ENCODE measurements at places on chromosomes 6 and 20.
A peak's percentile ranks its signal among the peaks of the same experiment; 100 is the strongest.

DNA sequence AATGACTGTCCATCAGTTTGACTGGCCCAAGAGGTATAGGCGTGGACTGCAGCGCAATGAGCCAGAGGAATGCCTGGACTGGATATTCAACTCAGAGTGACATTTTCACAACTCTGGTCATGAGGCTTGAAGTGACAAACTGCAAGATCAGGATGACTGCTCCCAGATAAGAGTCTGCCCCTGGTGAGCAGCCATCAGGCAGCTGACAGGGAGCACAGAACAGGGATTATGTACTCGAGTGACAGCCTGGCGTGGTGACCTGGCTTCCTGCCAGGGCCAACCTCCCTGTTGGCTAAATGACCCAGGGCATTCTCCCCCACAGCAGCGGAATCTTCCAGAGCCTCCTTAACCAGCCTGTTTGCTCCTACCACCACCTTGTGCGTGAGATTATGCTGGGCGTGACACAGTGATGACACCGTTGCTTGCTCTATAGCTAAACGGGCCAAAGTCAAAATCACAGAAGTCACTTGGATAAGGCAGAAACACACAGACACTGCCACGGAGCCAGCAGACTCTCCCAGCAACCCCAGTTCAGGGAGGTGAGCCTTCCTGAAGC is 209.1 kb upstream of the JARID2 start:
- DNase-seq, result no peak

- no peak for DNase-seq
Measured at GRCh38 chr6:148747145-148747470, 278 bp downstream of the UST start.

DNA sequence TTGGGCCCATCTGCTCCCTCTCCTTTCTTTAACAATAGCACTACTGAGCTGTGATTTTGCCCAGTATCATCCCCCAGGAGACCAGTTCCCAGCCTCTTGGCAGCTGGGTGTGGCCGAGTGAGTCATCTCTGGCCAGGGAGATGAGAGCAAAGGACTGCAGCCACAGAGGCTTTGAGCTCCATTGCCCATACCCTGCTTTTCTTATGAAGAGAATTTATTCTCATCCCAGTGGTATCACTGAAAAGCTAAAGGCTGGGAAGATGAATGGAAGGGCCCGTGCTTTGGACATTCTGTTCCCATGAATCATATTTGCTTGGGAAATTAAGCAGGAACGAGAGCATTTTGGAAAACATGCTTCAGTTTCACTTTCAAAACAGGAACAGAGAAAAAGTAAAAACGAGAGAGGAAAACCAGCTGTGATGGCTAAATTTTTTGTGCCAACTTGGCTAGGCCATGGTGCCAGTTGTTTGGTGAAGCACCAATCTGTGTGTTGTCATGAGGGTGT is 14.9 kb downstream of the CST3 start:
- DNase-seq, result no peak

DNA sequence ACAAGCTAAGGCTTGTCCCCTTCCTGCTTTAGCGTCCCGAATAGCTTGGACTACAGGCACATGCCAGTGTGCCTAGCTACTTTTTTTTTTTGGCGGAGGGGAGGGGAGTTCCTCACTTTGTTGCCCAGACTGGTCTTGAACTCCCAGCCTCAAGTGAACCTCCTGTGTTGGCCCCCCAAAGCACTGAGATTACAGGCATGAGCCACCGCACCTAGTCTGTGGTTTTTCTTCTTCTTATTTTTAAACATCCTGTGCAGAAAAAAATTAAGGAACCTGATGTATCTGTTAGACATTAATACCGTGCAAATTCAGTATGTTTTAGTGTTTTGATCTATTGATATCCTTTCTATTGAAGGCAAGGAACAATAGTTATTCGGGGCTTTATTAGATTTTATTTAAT is 25.7 kb downstream of the HIVEP1 start:
- DNase-seq, result no peak

DNA sequence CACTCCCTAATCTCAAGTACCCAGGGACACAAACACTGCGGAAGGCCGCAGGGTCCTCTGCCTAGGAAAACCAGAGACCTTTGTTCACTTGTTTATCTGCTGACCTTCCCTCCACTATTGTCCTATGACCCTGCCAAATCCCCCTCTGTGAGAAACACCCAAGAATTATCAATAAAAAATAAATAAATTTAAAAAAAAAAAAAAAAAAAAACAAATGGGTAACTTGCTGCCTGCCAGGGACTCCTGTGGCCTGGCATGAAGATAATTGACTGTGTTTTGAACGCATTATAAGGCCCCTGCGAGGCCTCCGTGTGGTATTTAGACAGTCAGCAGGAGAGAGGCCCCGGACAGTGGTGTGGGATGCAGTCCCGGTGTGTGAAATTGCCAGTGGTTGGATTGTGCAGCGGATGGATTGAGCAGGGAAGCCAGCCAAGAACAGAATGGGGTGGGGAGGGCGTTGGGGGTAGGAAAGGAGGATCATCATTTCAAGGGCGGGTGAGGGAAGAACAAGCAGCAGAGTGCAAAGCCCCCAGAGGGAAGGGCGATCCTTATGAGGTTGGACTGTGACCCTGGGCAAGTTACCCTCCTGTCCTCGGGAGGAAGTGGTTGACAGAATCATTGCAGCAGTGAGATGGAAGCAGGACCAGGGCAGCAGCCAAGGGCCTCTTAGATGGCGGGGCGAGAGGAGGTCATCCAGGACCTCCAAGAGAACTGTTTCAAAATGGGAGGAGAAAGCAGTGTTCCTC is 43.3 kb downstream of the PPARD start:
- DNase-seq, result no peak

DNA sequence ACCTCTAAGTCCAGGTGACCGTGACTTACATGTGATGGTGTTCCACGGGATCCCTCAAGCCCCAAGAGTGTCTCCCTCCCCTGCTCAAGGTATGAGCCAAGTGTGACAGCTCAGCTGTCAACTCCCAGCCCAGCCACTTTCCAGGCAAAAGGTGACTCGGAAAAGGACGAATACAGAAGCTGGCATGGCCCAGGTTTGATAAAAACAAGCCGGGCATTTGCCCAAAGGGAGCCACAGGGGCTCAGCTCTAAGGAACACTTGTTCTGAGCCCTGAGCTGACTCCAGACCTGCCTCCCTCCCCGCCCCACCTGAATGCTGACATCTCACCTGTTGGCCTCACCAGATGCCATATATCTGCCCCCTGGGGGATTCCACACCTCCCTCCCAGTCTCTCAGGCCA is 43.0 kb upstream of the BPIFA2 start:
- DNase-seq, result no peak

DNA sequence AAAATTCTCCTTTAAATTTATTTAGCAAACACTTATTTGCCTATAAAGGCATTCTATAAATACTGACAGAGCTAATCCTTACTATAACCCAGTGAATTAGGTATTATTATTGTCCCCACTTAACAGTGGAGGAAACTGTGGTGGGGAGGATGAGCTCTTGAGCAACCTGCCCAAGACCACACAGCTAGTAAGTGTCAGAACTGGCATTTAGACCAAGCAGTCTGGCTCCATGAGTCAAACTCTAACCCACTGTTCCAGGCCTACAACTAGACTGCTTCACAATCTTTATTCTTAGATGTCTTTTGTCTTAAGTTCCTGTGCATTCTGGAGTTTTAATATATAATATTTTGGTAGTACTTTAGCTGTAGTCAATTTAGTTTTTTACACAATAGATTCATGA is 530.8 kb downstream of the BCKDHB start:
- DNase-seq, result no peak

DNA sequence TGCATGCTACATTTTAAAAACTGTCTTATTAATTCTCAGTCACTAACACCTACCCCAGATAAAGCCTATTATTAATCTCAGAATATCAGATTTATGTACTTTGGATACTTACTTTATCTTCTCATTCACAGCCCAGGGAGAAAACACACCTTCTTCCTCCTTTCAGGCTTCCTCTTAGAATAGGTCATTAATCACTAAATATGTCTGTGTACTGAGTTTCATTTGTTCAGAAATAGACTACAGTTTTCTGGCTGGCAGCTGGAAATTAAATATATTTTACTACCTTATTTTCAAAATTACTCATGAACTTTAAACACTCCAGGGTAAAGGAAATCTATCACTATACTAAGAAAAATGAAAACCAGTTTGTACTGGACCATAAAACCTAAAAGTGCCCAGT is 147.7 kb upstream of the DST start:
- DNase-seq, result no peak

DNA sequence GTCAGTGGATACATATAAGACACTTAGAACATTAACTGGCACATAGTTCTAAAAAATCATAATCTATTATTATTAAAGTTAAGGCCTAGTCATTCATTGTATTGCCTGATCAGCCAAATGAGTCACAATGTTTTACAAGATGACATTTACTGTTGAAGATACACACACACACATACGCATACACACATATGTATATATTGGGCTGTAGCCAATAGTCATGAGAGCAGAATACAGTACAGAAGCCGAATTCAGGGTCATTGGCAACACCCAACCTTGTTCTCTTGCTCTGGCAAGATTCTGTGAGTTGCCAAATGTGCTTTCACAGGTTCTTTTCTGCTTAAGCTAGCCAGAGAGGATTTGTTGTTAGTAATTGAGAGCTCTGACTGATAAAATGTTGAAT is 922.8 kb upstream of the MAP3K7 start:
- no peak for DNase-seq

GRCh38 chr6:11331111-11331510 is 98.6 kb upstream of the NEDD9 start:
- no peak for DNase-seq

- no peak for DNase-seq
Measured at GRCh38 chr6:34239500-34239825, 2.8 kb downstream of the HMGA1 start.

DNA sequence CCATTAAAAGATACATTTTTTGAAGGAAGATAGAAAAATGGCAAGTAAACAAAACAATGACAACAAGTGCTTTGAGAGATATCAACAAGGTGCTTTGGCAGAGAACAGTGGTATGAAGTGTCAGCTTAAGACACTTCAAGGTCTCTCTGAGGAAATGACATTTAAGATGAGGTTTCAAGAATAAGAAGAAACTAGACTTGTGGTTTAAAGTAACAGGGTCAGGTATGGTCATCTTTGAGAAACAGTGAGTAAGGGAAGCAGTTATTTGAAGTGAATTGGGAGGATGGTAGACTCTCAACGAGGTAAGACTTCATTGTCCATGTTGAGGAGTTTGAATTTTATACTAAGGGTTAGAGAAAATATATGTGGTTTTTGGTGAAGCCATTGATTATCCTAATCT is 77.8 kb downstream of the SYCP2L start:
- no peak for DNase-seq

GRCh38 chr20:36116807-36117441 is 37.6 kb upstream of the EPB41L1 start:
- no peak for DNase-seq

DNA sequence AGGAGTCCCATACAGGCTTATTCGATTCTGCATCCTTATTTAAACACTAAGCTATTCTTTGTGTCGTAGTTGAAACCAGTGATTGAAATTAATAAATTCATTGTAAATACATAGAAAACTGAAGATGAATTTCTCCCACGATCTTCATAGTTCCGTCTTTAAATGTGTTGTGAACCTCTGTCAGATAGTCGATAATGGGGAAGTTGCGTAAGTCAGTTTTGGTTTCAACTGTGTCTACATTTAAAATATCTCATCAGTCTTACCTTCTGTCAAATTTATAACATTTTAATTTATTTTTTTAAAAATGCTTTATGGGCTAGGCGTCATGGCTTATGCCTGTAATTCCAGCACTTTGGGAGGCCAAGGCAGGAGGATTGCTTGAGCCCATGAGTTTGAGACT is 12.7 kb downstream of the STX11 start:
- DNase-seq, result no peak

DNA sequence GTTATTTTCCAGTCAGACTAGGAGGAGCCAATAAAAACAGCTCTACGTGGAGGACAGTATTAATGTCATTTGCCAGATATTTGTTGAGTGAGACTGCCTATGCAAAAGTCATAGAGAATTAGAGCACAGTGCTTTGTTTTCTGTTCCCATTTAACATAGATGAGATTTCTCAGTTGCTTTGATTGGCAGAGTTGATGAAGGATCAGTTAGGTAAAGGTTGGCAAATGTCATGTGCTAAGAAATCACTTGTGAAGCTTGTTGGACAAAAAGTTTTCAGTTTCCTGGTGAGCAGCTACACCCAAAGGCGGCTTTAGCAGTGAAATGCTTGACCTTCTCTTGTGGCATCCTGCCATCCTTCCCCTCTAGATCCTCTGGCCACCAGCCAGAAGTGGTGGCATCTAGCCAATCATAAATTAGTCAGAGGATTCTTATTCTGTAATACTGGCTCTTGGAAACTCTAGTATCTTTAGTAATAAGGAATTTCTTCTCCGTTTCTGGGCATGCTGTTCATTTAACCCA is 37.0 kb downstream of the BCKDHB start:
- DNase-seq, result no peak

- no peak for DNase-seq
Measured at GRCh38 chr6:35359744-35360348, 17.5 kb downstream of the PPARD start.

DNA sequence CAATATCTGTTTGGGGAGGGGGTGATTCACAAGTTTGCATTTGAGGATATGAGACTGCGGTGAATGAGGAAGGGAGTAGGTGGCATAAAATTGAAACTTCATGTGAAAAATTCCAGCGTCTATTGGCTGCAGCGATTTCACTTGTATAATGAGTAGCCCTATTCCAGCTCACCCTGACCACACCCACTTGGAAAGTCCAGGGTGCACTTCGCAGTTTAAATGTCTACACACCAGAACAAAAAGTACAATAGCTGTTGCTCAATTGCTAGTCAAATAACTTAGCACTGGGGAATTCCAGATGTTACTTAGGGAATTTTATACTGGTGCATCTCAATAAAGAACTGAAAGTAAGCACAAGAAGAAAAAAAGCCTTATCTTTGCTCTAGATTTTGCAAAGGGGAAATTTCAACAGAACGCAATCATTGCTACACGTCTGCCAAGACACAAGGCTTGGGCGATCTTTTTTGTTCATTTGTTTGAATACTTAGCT is 6.3 kb downstream of the TNFAIP3 start:
- no peak for DNase-seq

GRCh38 chr6:25006565-25007001 is 70.8 kb upstream of the RIPOR2 start:
- DNase-seq, result peak; percentile 26

DNA sequence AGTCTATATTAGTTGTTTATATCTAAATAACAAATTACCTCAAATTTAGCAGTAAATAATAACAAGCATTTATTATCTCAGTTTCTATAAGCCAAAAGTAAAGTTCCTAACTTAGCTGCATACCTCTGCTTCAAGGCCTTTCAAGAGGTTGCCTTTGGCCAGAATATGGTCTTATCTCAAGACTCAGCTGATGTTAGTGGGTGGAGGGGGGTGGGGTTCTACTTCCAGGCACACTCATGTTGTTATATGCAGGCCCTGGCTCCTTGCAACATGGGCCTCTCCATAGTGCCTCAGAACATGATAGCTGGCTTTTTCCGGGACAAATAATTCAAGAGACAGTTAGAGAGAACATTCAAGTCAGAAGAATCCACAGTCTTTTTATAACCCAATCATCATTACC is 266.0 kb downstream of the ADGRB3 start:
- DNase-seq, result no peak

- no peak for DNase-seq
Measured at GRCh38 chr6:111468329-111469012, 14.5 kb downstream of the REV3L start.
